ENCODE measurements at places on chromosomes 4 and X.

- no peak for DNase-seq
Observed at GRCh38 chr4:119739796-119740195, 111.2 kb upstream of the PDE5A start.

DNA sequence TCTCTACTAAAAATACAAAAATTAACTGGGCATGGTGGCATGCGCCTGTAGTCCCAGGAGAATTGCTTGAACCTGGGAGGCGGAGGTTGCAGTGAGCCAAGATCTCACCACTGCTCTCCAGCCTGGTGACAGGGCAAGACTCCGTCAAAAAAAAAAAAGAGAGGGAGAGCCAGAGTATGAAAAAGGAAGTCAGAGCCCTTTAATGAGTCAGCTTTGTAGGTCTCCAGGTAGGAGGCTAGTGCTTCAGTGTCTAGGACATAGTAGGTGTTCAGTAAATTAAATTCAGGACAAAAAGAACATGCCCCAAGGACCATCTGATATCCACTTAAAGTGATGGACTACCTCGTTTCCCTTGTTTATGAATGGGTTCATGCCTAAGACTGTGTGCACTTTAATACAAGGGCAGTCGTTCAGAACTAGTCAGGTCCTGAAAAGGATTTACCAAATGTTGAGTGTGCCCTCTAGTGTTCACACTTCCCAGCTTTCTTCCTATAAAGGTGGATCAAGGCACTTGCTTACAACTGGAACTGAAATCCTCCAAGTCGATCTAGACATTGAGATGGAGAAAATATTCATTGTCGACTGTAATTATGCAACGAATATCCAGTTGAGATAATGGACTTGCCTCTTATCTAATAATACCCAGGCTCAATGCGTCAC lies 29.0 kb downstream of the F9 start:
- DNase-seq, result no peak

- no peak for DNase-seq
Observed at GRCh38 chrX:1853916-1854315, 239.1 kb downstream of the ASMT start.

GRCh38 chr4:85932500-85933290 lies 427.2 kb downstream of the MAPK10 start:
- no peak for DNase-seq

- DNase-seq, result no peak
Observed at GRCh38 chrX:54492340-54492739, 3.7 kb downstream of the FGD1 start.

- DNase-seq, result no peak
Observed at GRCh38 chr4:88275949-88276515, 8.3 kb downstream of the PPM1K start.

GRCh38 chrX:150694738-150695410 lies 1.7 kb downstream of the MTMR1 start:
- no peak for DNase-seq

GRCh38 chr4:52299120-52299519 lies 248.0 kb downstream of the SPATA18 start:
- peak; percentile 93 for DNase-seq
